ENCODE measurements at places on chromosomes 2 and 18.

DNA sequence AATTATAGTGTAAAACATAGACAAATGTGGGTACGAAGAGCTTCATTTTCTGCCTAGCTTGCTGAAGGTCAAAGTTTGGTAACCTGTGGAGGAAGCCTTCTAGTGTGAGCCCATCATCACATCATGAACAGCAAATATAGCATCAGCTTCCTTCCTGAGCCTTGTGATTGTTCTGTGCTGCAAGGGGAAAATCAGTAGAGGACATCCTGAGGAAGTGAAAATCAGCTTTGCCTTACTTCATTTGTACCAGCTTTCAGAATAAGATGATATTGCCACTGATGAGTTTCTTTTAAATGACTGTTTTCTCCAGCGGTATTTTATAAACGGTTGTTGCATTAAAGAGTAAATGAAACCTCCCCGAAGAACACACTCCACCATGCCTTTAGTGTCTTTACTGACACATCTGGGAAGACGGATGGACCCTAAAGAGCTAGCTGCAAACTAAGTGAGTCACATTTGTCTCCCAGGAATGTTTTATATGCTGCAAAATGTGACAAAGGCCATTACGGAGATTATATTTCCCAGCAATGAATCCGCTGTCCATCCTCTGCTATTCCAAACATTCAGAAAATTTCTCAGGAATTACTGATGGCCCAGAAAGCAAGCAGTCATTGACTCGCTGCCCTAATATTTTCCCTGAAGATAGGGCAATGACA lies 1272.8 kb downstream of the SUCLG1 start:
- no peak for DNase-seq

- DNase-seq, result peak; percentile 79
Observed at GRCh38 chr2:136248242-136248641, 130.3 kb upstream of the CXCR4 start.

GRCh38 chr2:29308366-29308765 lies 193.2 kb downstream of the CLIP4 start:
- no peak for DNase-seq

GRCh38 chr2:48496849-48497248 lies 33.1 kb upstream of the STON1 start:
- peak; percentile 77 for DNase-seq

GRCh38 chr18:27057519-27058234 lies 127.4 kb downstream of the CHST9 start:
- no peak for DNase-seq

DNA sequence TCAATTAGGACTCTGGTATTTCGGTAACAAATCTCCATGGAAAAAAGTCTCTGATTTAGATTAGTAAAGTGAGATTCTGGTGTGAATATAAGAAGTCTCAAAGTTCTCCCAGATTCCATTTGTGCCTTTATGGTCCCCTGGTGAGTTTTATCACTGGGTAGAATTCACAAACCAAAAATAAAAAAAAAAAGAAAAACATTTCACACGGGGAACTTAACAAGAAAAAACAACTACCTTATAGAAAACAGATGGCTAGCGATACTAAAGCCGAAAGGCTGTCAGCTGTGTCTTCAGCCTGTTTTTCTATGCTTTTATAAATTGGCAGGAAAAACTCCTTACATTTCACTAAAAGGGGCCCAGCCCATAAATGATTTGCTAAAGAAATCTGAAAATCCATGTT lies 50.6 kb downstream of the COL5A2 start:
- peak; percentile 49 for DNase-seq

GRCh38 chr2:45778720-45779171 lies 127.3 kb downstream of the PRKCE start:
- peak; percentile 85 for DNase-seq

- DNase-seq, result no peak
Observed at GRCh38 chr2:238571661-238572372, 145.1 kb downstream of the ASB1 start.

DNA sequence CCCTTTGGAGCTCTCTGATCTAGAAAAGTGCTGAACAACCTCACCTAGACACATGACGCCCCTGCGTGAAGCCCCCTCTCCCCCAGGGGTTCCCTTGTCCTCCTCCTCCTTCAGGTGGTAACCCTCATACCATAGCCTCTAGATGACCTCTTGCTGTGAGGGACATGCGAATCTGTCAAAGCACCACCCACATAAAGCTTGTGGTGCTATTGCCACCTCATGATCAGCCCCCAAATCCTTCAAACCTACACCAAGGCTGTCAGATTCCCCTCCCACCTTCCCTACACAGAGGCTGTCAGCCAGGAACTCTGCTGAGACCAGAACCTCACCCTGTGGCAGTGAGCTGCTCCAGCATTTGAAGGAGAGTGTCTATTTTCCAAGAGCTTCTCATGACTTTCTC lies 43.1 kb upstream of the TEX51 start:
- DNase-seq, result no peak

DNA sequence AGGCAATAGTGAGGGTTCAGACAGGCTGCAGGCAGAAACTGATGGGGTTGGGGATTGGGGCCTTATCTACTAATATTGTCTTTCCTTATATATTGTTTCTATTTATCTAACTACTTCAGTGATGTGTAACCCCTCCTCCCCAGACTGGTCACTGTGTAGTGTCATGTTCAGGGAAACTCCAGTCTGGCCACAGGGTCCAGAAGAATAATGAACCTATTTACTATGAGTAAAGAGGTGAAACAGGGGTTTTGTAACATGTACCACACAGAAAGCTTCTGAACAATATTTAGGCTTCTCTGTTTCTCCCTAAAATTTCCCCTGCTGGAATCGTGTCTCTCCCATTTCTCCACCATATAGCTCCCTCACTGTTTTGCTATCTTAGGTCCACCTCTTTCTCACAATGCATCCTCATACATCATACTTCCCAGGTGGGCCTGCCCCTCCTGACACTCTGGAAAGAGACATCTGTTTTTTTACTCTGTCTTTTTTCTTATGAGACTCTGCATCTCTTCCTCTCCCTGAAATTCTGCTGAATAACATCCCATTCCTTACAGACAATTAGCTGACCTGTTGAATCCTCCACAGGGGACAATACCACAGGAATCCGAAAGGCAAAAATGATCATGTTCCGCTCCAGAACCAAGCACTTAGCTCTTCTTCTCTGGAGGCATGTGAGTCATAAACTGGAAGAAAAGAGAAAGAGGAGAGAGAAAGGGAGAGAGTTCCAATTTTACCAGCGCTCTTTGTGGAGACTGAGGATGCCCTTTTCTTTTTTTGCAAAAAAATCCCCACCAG lies 154.8 kb downstream of the ZEB2 start:
- no peak for DNase-seq
